ENCODE measurements at places on chromosomes 12 and 14.

DNA sequence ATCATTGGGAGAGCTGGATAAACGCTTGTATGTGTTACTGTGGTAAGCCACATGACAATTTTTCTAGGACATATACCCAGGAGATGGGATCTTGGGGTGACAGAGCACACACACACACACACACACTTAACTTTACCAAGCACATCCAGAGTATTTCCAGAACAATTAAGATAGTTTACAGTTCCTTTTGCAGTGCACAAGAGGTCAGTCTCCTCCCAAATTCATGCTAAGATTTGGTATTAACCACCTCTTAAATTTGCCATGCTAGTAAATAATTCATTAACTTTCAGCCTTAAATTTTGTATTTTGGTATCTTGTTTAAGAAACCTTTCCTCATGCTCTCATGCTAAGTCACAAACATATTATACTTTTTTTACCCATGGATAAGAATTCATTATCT, 33.9 kb upstream of the LIMA1 start:
- no peak for DNase-seq

DNA sequence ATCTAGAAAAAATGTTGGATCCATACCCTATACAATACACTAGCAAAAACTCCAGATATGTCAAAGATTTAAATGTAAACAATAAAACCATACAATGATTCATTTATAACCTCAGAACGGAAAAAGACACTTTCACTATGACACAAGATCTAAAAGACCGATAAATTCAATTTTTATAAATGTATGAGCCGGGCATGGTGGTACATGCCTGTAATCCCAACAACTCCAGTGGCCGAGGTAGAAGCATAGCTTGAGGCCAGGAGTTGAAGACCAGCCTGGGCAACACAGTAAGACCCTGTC, 2.5 kb upstream of the SOS2 start:
- no peak for DNase-seq

GRCh38 chr12:69415471-69416275, 54.5 kb upstream of the FRS2 start:
- no peak for DNase-seq

GRCh38 chr12:56040151-56040550, 1.6 kb upstream of the RPS26 start:
- no peak for DNase-seq

GRCh38 chr14:95291859-95292542, 27.7 kb downstream of the CLMN start:
- DNase-seq, result no peak

DNA sequence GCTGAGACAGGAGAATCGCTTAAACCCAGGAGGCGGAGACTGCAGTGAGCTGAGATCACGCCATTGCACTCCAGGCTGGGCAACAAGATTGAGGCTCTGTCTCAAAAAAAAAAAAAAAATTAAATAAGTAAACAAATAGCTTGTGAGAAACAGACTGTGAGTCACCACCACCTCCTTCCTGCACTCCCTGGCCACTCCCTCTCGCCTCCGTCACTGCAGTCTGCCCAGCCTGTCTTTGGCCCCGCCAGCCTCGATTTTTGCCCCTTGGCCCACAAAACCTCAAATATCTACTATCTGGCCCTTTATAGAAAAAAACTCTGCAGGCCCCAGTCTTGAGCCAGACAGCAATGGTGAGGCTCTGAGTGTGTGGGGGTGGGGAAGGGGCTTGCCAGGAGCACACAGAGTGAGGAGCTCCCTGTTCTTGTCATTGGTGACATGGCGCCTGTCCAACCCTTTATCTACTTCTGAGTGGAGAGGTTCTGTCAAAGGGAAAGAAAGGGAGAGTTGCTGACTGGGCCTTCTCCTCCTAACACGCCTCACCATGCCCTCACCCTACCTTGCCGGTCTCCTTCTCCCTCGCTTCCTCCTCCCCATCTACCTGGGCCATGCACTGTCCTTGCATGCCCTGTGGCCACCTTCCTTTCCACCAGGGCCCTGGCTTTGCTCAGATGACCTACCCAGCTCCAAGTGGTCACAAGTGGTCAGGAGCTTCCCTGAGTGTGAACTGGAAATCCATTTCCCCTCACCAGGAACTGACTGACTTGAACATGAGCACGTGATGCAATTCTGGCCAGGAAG, 22.1 kb downstream of the LGMN start:
- DNase-seq, result no peak

GRCh38 chr12:106139422-106140171, 843 bp upstream of the NUAK1 start:
- DNase-seq, result no peak

- no peak for DNase-seq
These were observed 395.2 kb downstream of the PAWR start for GRCh38 chr12:79295572-79295971.

DNA sequence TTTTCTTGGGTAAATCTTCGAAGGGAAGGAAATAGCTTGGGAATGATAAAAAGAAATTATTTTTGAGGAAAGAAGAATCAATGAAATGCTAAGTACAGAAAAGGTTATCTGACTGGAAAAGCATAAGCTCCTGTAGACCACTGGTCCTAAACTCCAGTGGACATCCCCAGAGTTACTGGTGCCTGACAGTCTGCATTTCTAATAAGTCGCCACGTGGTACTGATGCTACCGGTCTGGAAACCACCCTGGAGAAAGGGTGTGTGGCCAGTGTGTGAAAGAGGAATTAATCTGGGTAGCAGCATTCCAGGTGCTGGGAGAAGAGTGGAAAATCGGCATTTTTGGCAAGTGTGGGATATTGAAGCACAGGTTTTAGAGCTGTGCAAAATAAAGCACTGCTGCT, 73.3 kb downstream of the FBXW8 start:
- no peak for DNase-seq

Measured in stimulated activated CD8-positive, alpha-beta memory T cell treated with anti-CD3 and anti-CD28 coated beads, Interleukin-7, amount 100 ng/mL, for 24 hours (primary cell).